Fibroblast of skin of back (primary cell): ENCODE measurements at places on chromosomes 7 and 10.
A peak's percentile ranks its signal among the peaks of the same experiment; 100 is the strongest.

- no peak for DNase-seq
Measured at GRCh38 chr7:101687791-101688182, 58.7 kb upstream of the MYL10 start.

DNA sequence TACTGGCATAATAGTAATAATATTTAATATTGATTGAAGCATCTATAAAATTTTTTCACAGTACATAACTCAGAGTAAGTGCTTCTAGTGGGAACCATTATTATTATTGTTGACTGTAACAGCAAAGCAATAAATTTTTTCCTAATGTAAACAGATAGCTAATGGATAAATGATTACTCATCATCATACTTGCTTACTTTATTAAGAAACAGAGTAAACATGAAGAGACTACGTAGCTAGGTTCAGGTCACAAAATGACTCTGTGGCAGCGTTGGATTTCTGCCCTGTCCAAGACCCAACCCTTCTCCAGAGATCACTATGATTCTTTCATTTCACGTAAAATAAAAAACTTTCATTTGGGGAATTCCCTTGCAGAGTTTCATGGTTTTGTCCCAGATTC lies 8.3 kb upstream of the ABCB5 start:
- DNase-seq: no peak

- peak; percentile 20 for DNase-seq
Measured at GRCh38 chr7:36079446-36080025, 73.5 kb upstream of the EEPD1 start.

- DNase-seq: peak; percentile 39
Measured at GRCh38 chr7:81604075-81604807, 165.6 kb downstream of the HGF start.

- DNase-seq: no peak
Measured at GRCh38 chr7:132106491-132106890, 469.8 kb downstream of the PLXNA4 start.

DNA sequence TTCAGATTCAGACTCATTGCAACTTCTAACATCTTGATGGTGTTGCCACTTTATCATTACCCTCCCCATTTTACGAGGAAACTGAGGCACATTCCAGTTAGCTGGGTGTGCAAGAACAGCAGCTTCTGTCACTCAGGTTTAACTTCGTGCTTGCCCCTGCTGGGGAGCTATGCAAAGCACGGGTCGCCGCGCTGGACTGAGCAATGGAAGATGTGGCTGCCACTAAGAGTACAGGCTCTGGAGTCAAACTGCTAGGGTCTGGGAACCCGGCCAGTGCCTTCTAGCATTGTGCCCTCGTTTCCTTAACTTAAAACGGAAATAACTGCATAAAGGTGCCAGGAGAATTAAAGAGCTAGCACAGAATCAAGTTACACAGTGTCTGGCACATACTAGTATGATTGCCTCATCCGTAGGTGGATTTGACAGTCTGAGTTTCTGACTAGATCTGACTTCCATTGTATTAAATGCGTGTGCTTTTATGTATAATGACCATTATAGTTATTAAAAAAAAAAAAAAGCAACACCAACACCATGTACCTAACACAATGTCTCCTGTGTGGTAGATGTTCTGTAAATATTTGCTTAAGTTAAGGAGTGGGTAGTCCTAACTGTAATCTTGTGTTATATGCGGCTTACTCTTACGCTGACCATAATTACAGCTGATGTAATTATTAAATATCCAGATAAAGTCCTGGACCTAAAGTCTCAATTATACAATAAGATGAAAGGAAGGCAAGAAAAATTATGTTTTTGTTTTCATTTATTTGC lies 842 bp downstream of the ZNF22 start:
- DNase-seq: peak; percentile 68

DNA sequence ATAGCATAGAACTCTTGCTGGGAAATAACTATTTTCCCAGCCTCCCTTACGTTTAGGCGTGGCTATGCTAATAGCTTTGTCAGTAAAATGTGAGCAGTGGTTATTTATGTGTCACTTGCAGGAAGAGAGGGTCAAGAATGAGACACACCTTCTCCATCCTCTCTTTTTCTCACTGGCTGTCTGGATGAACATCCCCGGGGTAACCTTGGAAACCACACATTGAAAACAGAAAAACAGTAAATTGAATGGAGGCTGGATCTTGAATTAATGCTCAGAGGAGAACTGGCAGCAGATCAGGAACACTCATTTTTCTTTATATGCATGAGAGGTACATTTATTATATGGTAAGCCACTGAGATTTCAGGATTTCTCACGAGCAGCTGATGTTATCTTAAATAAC lies 127.6 kb downstream of the DNAJB9 start:
- DNase-seq: no peak

- DNase-seq: peak; percentile 84
Measured at GRCh38 chr7:32588657-32589056, 93.4 kb downstream of the AVL9 start.

GRCh38 chr7:39153647-39154046 lies 175.9 kb downstream of the POU6F2 start:
- no peak for DNase-seq

DNA sequence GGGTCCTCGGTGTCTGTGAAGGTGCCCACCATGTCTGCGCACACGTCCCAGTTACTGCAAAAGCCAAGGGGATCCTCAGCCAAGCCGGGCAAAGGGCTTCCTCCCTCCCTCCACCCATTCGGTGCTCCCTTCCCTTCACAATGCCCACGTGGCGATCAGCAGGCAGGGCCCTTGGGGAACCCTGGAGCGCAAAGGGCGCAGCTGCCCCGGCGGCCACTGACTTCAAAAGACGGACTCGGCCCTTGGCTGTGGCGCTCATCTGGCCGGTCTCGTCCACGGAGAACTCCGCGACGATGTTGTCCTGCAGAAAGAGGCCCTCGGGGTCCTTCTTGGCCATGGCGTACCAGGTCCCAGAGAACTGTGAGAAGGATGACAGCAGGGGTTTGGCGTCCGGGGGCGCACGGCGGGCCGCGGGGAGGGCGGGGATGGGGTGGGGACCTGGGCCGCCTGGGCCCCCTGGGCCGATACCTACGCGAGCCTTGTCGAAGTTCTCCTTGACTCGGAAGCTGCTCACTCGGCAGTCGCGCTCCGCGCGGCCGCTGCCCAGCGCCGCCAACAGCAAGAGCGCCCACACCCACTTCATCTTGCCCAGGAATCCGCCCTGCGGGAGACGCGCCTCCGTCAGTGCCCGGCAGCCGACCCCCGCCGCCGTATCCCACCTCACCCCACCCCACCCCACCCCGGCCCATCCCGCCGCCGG lies 439 bp downstream of the RBP4 start:
- peak; percentile 54 for DNase-seq

DNA sequence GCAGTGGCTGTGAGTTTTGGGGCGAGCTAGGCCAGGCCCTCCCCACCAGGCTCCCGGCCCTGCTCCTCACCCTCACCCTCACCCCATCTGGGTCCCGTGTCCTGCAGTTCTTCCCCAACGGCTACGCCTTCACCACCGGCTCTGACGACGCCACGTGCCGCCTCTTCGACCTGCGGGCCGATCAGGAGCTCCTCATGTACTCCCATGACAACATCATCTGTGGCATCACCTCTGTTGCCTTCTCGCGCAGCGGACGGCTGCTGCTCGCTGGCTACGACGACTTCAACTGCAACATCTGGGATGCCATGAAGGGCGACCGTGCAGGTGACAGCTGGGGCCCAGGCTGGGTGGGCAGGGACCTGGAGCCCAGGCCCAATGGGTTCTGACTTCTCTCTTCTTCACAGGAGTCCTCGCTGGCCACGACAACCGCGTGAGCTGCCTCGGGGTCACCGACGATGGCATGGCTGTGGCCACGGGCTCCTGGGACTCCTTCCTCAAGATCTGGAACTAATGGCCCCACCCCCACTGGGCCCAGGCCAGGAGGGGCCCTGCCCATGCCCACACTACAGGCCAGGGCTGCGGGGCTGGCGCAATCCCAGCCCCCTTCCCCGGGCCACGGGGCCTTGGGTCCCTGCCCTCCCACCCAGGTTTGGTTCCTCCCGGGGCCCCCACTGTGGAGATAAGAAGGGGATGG lies 4.9 kb downstream of the GNB2 start:
- DNase-seq: no peak

DNA sequence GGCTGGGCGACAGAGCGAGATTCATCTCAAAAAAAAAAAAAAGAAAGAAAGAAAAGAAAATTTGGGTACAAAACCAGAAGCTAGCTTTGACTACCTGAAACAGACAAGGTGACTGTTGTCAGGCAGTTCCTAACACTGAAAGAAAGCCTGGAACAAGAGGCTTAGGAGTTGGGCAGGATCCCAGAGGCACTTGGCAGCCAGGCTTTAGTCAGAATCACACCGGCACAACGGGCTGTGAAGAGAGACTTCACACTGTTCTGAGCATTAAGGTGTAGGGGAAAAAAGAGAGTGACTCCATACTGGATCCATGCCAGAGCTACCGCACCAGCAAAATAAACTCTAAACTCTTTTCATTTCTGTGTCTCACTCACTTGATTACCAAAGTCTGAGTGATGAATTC lies 130.8 kb downstream of the ZNF467 start:
- DNase-seq: no peak

- DNase-seq: no peak
Measured at GRCh38 chr7:116661865-116662264, 10.1 kb upstream of the MET start.

- peak; percentile 20 for DNase-seq
Measured at GRCh38 chr7:122803323-122803722, 82.9 kb downstream of the CADPS2 start.

- DNase-seq: no peak
Measured at GRCh38 chr7:77587272-77587671, 50.2 kb downstream of the PTPN12 start.

- DNase-seq: peak; percentile 47
Measured at GRCh38 chr10:26857991-26858706, 2.6 kb downstream of the ABI1 start.

DNA sequence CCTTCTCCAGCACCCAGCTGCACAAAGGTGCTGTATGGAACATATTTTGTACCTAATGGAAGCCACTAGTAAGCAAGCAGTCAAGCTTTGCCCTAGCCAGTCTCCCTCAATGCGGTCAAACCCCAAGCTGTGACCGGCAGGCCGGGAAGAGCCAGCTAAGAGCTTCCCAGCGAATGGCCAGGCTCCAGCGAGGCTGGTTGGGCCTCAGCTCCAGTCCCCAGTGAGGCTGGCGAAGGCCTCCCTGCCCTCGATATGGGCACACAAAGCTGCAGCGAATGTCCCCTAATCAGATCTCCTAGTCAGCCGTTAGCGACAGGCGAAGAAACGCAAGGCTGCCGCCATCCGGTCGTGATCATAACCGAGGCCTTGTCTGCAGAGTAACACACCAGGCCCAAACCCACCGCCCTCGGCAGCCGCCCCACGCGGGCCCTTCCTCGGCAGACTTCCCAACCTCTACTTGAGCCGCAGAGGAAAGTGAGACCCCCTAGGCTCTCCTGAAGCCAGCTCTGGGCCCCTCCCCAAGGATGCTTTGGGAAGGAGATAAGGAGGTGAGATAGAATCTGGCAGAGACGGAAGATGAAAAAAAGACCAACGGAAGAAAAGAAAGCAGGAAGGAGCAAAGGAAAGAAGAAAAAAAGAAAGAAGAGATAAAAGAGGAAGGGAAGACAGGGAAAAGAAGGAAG lies 3.1 kb upstream of the HOXA9 start:
- DNase-seq: no peak

- DNase-seq: no peak
Measured at GRCh38 chr7:197413-198335, 5.3 kb downstream of the FAM20C start.

DNA sequence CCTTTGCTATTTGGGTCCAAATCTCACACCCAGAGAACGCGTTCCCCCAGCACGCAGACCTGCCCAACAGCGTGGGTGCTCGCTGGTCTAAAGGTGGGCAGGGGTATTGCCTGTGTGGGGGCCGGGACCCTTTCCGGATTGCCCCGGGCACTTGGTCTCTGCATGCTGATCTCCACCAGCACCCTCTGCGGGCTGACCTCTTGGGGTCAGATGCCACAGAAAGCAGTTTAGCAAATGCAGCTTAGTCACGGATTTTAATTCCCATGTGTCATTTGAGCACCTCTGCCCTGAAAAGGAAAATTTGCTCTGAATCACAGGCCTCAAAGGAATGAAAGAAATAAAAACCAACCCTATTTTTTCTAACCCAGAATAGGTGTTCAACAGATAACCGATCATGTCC lies 46.7 kb downstream of the PKD1L1 start:
- DNase-seq: peak; percentile 20

GRCh38 chr7:7498856-7499255 lies 36.8 kb downstream of the COL28A1 start:
- no peak for DNase-seq

DNA sequence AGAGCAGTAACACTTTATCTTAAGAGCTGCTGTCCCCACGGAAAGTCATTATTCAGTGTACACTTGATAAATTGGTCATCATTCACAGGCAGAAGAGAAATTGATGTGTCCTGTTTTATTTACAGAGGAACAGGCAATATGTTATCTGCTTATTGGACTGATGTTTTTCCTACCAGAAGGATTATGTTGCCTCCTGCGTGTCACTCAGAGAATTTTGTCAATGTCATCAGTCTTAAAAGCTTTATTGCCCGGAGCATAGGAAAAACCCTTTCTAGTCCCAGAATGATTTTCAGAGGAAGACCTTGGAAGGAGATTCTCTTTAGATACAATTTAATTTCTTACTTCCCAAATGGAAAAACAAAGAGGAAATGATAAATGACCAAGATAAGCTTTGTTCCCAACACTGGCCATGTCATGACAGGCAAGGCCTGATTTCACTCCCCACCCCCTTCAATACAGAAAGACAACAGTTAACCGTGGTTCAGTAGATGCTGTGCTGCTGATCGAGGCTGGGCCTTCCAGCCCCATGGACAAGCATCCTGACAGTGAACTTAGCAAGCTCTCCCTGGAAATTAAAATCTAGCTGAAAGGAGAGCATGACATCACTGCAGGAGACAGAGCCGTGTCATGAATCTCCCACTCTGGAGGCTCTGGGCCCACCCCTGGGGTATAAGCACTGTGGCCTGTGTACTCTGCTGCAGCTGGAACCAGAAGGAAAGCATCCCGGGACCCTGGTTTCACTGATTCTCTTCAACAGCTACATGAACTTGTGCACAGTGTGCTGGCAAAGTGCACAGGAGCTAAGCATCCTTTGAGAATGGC lies 118.8 kb upstream of the LYZL2 start:
- no peak for DNase-seq

DNA sequence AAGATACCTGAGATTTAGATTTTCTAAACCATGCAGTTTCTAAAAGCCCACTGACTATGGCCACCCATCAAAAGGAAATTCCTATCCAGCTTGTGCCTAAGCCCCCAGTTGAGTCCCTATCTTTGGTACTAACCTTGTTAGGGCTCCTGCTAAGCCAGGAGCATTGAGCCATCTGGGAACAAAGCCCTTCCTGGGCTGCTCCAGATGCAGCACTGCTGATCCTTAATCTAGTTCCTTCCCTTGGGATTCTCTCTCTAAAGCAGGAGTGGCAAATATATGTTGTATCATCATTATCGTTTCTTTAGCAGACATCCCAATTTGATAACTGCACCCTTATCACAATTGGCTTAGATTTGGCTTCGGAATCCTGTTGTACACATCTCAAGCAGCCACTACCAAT lies 24.7 kb upstream of the PDLIM1 start:
- DNase-seq: no peak

GRCh38 chr10:81733542-81733941 lies 141.5 kb upstream of the NRG3 start:
- DNase-seq: no peak

GRCh38 chr10:101724446-101724845 lies 29.5 kb upstream of the FBXW4 start:
- no peak for DNase-seq
